IMR-90 (cell line): ENCODE measurements at places on chromosomes 11 and 22. TPM values are rescaled to one million over a fixed set of nuclear protein-coding genes. Genes with fewer than 3 reads are reported as not detected.

The DNAJB13 gene
- 0.18 and 0.28 TPM in 2 replicates for total RNA-seq

GRCh38 chr11:702462-703461, 3.3 kb upstream of the EPS8L2 start:
- H3K27ac ChIP-seq, result no peak overlapping the region
- H3K4me3 ChIP-seq, result no peak overlapping the region
- H3K27me3 ChIP-seq, result no peaks in the 10 kb centered on the region
- H3K36me3 ChIP-seq, result peaks cover 21% of the 10 kb centered on the region; the same call in 1 of the 2 replicates

- H3K27ac ChIP-seq, result no peak overlapping the region
- no peaks in the 10 kb centered on the region for H3K36me3 ChIP-seq
- H3K4me1 ChIP-seq, result no peaks in the 10 kb centered on the region
These were observed 23.7 kb downstream of the HTR3B start for GRCh38 chr11:113928311-113928710.

DNA sequence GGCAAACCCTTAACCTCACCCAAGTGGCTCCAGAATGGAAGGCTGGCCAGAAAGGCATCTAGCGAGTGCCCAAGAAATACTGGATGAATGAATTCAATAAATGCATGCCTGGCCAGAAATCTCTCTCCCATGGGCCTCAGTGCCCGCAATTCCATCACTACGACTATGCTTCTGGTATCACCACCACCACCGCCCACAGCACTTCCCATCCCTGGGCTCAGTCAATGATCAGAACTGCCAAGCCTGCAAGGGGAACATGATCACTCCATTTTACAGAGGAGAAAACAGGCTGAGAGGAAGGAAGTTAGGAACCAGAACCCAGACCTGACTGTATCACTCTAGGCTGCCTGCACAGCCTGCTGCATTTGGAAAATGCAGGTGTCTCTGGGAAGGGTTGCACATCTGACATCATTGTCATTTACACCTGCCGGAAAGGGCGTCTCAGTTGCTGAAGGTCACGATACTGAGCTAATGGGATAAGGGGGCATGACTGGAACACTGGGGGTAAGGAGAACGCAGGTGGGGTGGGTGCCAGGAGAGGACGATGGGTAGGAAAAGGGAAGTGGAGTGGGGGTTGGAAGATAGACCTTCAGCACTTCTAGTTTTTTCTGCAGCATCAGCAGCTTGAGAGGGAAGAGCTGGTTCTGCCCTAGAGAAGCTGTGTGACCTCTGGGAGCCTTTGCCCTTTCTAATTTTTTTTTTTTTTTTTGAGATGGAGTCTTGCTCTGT, 3.2 kb downstream of the GPR152 start:
- H3K27me3 ChIP-seq, result peaks cover 4% of the 10 kb centered on the region; the same call in 1 of the 2 replicates
- no peak for DNase-seq
- no peak overlapping the region for H3K4me3 ChIP-seq

The UBQLNL gene
- 0.18 TPM in 1 of 2 replicates, not detected in the other for total RNA-seq

The TOMT gene
- not detected in 2 replicates for total RNA-seq

The KRTAP5-9 gene
- not detected in 2 replicates for total RNA-seq

The C11orf52 gene
- 0.28 and 0.90 TPM in 2 replicates for total RNA-seq

DNA sequence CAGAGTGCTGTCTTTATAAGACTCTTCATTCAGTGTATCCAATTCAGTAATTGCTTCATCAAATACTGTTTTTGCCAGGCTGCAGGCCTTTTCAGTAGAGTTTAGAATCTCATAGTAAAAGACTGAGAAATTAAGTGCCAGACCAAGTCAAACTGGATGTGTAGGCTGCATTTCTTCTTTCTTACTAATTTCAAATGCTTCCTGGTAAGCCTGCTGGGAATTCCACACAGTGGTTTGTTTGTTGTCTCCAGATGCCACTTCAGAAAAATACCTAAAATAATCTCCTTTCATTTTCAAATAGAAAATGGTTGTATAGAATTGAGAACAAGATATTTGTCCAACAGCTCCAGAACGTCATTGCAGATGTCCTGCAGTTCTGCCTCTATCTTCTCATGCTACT, 34.7 kb downstream of the LDHAL6A start:
- no peak overlapping the region for H3K4me3 ChIP-seq
- no peak overlapping the region for H3K27ac ChIP-seq
- no peaks in the 10 kb centered on the region for H3K27me3 ChIP-seq
- peak; percentile 2 for DNase-seq
- peaks cover 2% of the 10 kb centered on the region; the same call in 1 of the 2 replicates for H3K4me1 ChIP-seq

- no peak overlapping the region for H3K4me3 ChIP-seq
- H3K27ac ChIP-seq, result no peak overlapping the region
- no peaks in the 10 kb centered on the region for H3K4me1 ChIP-seq
- H3K27me3 ChIP-seq, result peaks cover 7% of the 10 kb centered on the region
These were observed 23.2 kb downstream of the MEI1 start for GRCh38 chr22:41722496-41722895.

DNA sequence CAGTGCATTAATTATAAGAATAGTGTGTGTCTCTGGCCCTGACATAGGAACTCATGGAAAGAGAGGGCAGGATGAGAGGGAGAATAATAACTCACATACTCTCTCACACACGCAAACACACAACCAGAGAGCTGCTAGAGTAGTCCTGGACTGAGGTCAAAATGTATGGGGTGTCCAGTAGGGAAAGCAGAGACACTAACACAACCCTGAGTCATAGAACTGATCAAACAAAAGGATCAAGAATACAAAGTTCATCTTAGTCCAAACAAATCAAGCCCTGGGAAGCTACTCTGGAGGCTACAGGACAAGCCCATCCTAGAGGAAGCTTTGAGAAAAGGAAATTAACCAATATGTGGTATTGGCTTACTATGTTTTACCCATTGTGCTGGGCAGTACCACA, 178.5 kb upstream of the GUCY1A2 start:
- no peak for DNase-seq
- no peaks in the 10 kb centered on the region for H3K27me3 ChIP-seq
- H3K27ac ChIP-seq, result no peak overlapping the region
- H3K4me3 ChIP-seq, result no peak overlapping the region
- no peaks in the 10 kb centered on the region for H3K36me3 ChIP-seq

The TMPRSS6 gene
- total RNA-seq, result not detected in 2 replicates

The OR5D18 gene
- not detected in 2 replicates for total RNA-seq

The GGTLC3 gene
- not detected in 2 replicates for total RNA-seq

- no peaks in the 10 kb centered on the region; the same call in 1 of the 2 replicates for H3K36me3 ChIP-seq
- H3K4me1 ChIP-seq, result peaks cover 5% of the 10 kb centered on the region
- no peaks in the 10 kb centered on the region; the same call in 1 of the 2 replicates for H3K27me3 ChIP-seq
- H3K27ac ChIP-seq, result no peak overlapping the region
- DNase-seq, result peak; percentile 71
- peak overlapping the region; percentile 11; the same call in 1 of the 2 replicates for H3K4me3 ChIP-seq
These were observed 27.8 kb upstream of the GRAMD4 start for GRCh38 chr22:46592390-46592872.

- H3K36me3 ChIP-seq, result no peaks in the 10 kb centered on the region
- H3K27ac ChIP-seq, result no peak overlapping the region
- no peaks in the 10 kb centered on the region for H3K27me3 ChIP-seq
- DNase-seq, result no peak
- no peaks in the 10 kb centered on the region for H3K4me1 ChIP-seq
- H3K4me3 ChIP-seq, result no peak overlapping the region
These were observed 455.8 kb downstream of the LRRC4C start for GRCh38 chr11:41003339-41004282.

GRCh38 chr11:115208808-115209259, 295.4 kb downstream of the CADM1 start:
- no peak overlapping the region for H3K27ac ChIP-seq
- peaks cover 1% of the 10 kb centered on the region; the same call in 1 of the 2 replicates for H3K36me3 ChIP-seq
- DNase-seq, result no peak
- H3K4me3 ChIP-seq, result no peak overlapping the region
- H3K4me1 ChIP-seq, result no peaks in the 10 kb centered on the region

The ADORA2A gene
- total RNA-seq, result 0.28 and 0.36 TPM in 2 replicates

The TPBGL gene
- total RNA-seq, result not detected in 2 replicates

DNA sequence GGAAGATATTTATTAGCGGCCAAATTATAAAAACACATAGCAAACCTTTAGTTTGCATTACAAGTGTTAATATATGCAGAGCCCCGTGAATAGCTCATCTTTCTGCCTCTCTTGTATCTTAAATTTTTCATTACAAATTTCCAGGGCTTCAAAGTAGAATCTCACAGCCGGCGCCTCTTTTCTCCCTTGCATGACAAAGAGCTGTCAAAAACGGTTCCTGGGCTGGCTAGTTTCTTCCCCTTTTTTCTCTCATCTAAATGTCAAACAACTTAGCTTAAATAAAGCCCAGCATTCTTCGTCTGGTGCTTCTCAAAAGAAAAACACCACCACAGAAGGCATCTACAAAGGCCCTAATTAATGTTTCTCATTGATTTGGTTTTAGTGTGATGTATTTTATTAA, 253.0 kb downstream of the INSC start:
- no peaks in the 10 kb centered on the region for H3K36me3 ChIP-seq
- H3K27me3 ChIP-seq, result 0 out of 2 replicates have a peak, but pooled peaks cover 2% of the 10 kb centered on the region
- no peak overlapping the region for H3K4me3 ChIP-seq
- no peak overlapping the region for H3K27ac ChIP-seq
- no peaks in the 10 kb centered on the region for H3K4me1 ChIP-seq

- H3K27me3 ChIP-seq, result no peaks in the 10 kb centered on the region
- H3K36me3 ChIP-seq, result no peaks in the 10 kb centered on the region
- H3K4me1 ChIP-seq, result no peaks in the 10 kb centered on the region
- H3K4me3 ChIP-seq, result peak within 1 kb of the TSS; percentile 62
- peak; percentile 62 for DNase-seq
- H3K27ac ChIP-seq, result peak within 1 kb of the TSS; percentile 67; the same call in 1 of the 2 replicates
These were observed at the start of gene TCF20 for GRCh38 chr22:42270510-42271190. Gene TCF20, minus strand, starts transcription at chr22:42270653. Its CDS starts 55,348 bp downstream, at chr22:42215305.

DNA sequence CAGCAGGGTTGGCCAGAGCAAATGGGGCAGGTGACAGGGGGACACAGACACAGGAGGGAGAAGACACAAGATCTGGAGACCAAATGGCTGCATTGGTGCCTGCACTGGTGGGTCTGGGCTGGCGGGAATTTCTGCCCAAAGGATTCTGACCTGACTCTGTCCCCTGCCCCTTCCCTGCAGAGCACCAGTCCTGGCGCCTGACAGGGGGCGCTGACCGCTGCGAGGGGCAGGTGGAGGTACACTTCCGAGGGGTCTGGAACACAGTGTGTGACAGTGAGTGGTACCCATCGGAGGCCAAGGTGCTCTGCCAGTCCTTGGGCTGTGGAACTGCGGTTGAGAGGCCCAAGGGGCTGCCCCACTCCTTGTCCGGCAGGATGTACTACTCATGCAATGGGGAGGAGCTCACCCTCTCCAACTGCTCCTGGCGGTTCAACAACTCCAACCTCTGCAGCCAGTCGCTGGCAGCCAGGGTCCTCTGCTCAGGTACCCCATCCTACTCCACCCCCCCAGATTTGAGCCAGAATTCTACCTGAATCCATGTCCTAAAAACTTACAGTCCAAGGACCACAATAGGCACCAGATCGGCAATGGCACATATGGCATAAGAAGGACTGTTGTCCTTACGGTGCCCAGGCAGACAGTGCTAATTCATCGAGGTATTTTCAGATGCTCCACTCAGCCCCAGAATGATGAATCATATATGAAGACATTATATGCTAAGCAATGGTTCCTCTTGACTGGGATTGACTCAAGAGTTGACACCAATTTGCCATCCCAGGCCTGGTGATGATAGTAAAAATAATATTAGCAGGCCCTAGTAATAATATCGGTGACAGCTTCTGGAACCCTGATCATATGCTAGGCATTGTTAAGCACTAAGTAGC, 38.2 kb downstream of the CD6 start:
- H3K4me3 ChIP-seq, result no peak overlapping the region
- no peaks in the 10 kb centered on the region for H3K4me1 ChIP-seq
- peaks cover 65% of the 10 kb centered on the region for H3K27me3 ChIP-seq

DNA sequence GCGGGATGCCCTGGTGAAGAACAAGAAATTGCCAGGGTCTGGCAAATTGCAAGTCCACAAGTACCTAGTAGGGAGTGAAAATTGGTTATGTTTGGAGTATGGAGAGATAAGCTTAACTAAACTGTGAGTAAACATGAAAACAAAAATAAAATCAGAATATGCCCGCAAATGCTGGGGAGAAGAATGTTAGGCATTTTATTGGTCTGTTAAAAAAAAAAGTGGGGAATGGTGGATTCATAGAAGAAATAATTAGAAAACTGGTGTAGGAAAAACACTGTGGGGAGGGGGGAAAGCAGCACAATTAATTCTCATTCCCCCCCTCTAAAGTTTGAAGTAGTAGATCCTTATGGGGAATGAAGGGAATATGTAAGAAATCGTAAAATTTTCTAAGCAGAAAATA, 40.6 kb upstream of the HSD17B12 start:
- peaks cover 2% of the 10 kb centered on the region; the same call in 1 of the 2 replicates for H3K4me1 ChIP-seq
- no peaks in the 10 kb centered on the region for H3K36me3 ChIP-seq
- H3K27me3 ChIP-seq, result peaks cover 17% of the 10 kb centered on the region
- DNase-seq, result no peak
- H3K4me3 ChIP-seq, result no peak overlapping the region

The EIF3F gene
- total RNA-seq, result 279 and 308 TPM in 2 replicates

- H3K36me3 ChIP-seq, result no peaks in the 10 kb centered on the region
- H3K4me1 ChIP-seq, result peaks cover 17% of the 10 kb centered on the region
- no peak overlapping the region for H3K4me3 ChIP-seq
- H3K27ac ChIP-seq, result no peak overlapping the region
These were observed 54.2 kb downstream of the DENND5A start for GRCh38 chr11:9210922-9211320.

The FAM111B gene
- 9.3 and 13.9 TPM in 2 replicates for total RNA-seq

GRCh38 chr11:76253416-76253815, 47.1 kb upstream of the WNT11 start:
- H3K36me3 ChIP-seq, result no peaks in the 10 kb centered on the region
- H3K4me1 ChIP-seq, result no peaks in the 10 kb centered on the region
- no peak overlapping the region for H3K4me3 ChIP-seq

GRCh38 chr11:86954269-86955110, 705 bp downstream of the FZD4 start:
- H3K4me3 ChIP-seq, result peak overlapping the region; percentile 84
- H3K36me3 ChIP-seq, result peaks cover 7% of the 10 kb centered on the region; the same call in 1 of the 2 replicates
- H3K27ac ChIP-seq, result peak overlapping the region; percentile 62; the same call in 1 of the 2 replicates
- peaks cover 6% of the 10 kb centered on the region; the same call in 1 of the 2 replicates for H3K27me3 ChIP-seq

The INPP5J gene
- total RNA-seq, result 0.28 and 0.36 TPM in 2 replicates

DNA sequence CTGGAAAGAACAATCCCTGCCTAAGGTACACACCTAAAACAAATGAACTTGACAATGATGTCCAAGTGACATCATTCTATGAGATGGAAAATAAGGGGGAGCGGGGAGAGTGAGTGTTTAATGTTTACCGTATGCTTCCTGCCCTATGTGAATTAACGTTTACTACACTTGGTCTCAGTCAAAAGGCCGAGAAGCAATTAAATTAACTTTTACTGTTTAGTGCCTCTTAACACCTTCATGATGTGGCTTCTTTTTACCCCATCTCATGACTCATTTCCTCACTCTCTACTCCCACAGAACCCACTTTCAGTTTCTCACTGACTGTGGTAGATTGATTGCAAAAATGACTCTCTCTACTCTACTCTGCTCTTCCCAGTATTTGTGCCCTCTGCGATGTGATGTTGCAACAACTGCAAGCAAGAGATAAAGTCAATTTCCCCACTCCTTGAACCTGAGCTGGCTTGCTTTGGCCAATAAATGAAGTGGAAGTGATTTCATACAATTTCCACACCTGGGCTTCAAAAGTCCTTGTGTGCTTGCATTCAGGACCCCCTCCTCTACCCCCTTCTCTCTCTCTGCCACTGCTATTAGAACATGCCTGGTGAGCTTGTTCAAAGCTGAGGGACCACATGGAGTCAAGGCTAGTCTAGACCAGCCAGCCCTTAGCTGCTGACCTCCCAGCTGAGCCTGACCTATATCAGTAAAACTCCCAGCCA, 11.6 kb upstream of the ALKBH3 start:
- no peak overlapping the region for H3K4me3 ChIP-seq
- H3K27ac ChIP-seq, result no peak overlapping the region
